Cardiac fibroblast (primary cell): ENCODE measurements at places on chromosomes 4 and X.

DNA sequence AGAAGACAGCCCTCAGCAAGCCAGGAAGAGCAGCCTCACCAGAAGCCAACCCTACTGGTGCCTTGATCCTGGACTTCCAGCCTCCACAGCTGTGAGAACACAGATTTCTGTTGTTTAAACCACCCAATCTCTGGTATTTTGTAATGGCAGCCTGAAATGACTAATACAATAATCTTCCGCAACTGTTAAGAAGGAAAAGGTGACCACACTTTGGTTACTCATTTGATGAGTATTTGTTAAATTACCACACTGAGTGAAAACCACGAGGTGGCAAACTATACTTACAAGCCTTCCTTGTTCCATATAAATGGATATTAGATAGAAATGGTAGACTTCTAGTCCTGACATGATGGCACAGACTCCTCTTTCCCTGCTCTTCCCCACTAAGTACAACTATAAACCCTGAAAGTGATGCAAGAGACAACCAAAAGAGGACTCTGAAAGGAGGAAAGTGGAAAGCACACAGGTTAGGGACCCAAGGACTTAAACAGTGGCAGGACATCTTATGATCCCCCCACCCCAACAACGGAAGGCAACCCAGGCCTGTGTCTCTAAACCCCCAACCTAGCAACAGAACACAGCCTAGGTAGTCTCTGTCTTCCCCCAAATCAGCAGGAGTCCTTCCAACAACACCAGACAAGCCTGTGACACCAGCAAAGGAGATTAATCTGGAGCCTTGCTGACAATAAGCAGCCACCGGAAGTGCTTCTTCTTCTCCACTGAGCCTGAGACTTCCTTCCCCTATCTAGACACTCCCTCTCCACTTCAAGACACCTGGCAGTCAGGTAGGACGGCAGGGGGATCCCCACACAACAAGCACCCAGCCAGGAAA, 12.3 kb downstream of the ZNF182 start:
- peak; percentile 80 for DNase-seq

DNA sequence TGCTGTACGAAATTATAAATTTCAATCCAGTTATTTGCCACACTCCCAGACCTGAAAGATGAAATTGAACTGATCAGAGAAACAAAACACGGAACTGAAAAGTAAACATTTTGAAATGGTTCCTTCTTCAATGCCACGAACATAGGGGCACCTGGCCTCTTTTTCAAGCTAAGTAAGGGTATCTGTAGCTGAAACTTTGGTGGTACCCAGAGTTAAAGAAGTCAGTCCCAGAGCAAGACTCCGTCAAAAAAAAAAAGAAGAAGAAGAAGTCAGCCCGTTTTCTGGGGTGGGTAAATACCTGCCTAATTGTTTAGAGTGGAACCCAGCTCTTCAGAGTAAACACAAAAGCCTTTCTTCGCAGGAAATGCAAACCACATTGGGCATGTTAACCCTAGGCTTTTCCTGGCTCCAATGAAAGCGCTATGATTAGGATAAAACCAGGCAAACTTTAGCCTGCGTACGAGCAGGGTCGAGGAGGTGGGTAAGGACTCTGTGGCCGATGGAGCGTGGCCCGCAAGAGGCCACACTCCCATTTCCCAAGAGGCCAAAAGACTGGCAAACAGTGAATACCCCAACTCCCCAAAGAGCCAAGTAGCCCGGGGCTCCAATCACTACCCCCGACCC, 1.3 kb downstream of the ANTXR2 start:
- DNase-seq: no peak

- DNase-seq: no peak
Observed at GRCh38 chr4:112105201-112105969, 39.9 kb upstream of the FAM241A start.

GRCh38 chrX:107857837-107858236, 32.2 kb downstream of the MID2 start:
- no peak for DNase-seq
